Chondrocyte (in vitro differentiated cells): ENCODE measurements at places on chromosomes 12 and 14. TPM values are rescaled to one million over a fixed set of nuclear protein-coding genes. Genes with fewer than 3 reads are reported as not detected.

- DNase-seq, result no peak
Measured at GRCh38 chr12:62438098-62438692, 28.4 kb upstream of the MON2 start.

DNA sequence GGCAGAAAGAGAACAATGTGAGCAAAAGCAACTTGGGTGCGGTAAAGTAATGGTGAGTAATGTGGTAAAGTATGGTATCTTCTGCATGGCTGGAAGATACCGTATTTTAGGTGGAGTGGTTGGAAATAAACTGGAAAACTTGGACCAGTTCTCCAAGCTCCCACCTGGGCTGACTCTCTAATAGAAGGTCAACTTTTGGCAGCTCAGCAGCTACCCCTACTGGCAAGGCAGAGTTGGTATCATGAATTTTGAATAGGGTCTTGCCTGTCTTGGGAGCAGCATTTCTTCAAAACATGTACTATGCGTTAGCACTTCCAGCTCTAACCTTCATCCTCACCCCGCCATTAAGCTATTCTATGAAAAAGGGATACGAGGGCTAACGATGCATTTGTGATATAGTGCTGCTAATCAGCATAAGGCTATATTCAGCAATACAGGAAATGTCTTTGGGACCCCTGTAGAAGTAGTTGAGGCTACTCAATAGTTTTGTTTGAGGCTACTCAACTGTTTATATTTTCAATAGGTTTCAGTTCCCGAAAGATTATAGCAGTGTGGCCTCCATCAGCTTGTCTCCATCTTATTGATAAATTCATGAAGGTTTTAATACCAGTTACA, 276.3 kb upstream of the FAR2 start:
- no peak for DNase-seq

DNA sequence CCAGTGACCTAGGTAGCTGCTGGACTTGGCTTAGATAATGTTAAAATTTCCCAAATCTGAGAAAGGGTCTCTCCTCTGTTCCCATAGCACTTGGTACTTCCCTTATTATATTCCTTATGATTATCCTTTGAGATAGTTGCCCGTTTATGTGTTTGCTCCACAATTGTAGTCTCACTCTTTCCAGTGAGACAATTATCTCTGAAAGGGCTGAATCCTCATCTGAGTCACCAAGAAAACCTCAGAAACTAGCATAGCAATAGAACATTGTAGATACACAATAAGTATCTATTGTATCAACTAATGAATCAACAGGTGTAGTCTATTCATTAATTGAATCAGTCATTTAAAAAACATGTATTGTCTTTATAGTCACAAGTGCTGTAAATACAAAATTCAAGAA, 119.1 kb upstream of the FAR2 start:
- no peak for DNase-seq

DNA sequence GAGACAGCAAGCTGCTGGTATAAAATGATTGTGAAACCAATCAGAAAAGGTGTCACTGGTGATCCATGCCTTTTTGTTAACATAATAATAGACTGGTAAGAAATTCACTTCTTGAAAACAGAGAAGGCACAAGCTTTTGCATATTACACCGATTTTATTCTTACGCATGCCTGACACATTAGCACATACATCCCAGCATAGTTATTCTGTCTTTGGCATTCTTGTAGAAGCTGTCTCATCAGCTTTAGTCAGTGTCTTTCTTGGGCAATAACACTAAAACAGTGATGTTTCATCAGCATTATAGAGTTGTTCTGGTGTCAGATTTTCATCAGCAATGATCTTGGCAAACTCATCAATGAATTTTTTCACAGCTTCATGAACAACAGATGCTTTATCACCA, 283.4 kb upstream of the TMTC1 start:
- no peak for DNase-seq

DNA sequence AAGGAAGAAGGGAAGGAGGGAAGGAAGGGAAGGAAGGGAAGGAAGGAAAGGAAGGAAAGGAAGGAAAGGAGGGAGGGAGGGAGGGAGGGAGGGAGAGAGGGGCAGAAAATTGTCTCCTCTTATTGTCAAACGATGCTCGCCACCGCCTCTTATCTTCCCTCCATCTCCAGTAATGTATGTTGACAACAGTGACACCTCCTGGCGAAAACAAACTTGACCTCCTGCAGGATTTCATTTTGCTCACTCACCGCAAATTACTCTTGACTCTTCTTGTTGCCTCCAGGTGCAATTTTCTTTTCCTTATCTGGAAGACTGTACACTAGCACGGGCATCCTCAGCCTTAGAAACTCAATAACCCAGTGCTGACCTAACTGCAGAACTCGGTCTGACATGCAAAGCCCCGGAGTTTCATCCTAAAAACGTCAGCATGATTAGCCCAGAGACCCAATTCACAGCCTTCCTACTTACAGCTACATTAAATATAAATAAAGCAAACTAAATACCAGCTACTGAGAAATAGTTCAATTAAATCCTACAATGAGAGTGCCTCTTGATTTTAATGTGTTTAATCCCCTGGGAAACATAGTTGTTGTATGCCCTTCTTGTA, 512.4 kb upstream of the TMPO start:
- DNase-seq, result no peak

The GLS2 gene
- 0.25 to 0.54 TPM in 2 of 3 replicates, not detected in the other for total RNA-seq
